ENCODE measurements at places on chromosomes 5 and 9.

DNA sequence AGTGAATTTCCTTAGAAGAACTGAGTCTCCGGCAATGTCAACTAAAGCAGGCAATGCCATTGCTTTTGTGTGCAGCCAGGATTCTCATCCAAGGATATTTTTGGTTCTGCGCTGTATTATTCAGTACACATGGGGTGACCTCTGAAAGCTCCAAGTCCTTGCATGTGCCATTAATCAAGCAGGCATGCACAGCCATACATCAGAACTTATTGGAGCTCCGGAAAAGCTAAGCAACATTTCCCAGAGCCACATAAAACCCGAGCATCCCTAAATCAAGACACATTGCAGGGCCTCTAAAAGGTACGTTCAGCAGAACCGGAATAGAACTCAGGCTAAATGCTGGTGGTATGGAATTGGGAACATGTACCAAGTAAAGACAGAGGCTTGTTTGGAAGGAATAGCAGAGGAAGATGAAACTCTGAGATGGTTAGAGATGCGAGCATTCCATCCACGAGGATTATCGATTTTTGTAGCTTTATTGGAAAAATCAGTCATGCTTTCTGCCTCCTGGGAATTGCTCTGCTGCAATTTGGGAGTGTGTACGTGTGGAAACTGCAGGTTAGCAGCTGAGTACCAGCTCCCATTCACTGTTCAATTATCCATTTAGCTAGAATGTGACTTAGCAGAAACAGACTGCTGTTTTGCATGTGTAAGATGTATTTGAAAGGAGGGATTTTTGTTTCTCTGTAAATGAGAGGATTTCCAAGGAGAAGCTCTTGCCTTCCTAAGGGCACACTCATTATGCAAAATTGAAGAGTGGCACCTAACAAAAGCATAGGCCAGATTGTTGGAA lies 143.7 kb upstream of the WWC1 start:
- no peak for DNase-seq

- DNase-seq: no peak
Observed at GRCh38 chr5:158502686-158503085, 597.0 kb downstream of the EBF1 start.

DNA sequence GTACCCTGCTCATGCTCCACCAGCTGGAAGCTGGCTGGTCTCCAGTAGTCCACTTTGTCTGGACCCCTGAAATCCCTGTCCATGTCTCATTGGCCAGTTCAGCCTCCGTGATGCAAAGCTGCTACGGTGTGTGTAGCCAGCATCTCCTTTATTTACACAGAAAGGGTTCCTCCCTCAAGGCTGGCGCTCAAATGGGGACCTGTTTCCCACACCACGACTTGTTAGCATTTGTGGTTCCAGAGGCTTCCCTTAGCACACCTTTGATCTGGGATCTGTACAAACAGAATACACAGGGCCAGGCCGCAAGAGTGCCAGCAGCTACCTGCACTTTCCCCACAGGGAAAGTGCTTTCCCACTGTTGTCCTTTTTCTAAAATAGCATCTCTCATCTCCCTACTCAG lies 5.7 kb upstream of the SMU1 start:
- no peak for DNase-seq

- DNase-seq: no peak
Observed at GRCh38 chr9:18771011-18771410, 262.0 kb downstream of the SAXO1 start.

DNA sequence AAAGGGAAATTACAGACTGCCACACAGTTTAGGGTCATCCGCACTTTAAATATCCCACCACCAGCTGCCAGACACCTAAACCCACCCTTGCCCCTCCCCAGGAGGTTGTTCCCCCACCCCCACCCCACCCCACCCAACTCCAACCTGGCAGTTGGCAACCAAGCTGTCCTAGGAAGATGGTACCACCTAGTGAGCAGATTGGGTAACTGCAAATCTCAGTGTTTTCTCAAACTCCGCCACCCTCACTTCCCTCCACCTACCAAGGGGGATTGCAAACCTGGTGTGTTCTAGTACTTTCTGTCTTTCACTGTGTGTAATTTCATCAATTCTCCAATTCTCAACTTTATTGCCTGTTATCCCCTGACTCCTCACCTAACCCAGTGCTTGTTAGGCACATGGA lies 323.8 kb upstream of the IRX2 start:
- DNase-seq: no peak

- DNase-seq: no peak
Observed at GRCh38 chr5:173618927-173619519, 2.6 kb upstream of the BOD1 start.

- DNase-seq: no peak
Observed at GRCh38 chr9:93036887-93037475, 21.5 kb upstream of the SUSD3 start.

DNA sequence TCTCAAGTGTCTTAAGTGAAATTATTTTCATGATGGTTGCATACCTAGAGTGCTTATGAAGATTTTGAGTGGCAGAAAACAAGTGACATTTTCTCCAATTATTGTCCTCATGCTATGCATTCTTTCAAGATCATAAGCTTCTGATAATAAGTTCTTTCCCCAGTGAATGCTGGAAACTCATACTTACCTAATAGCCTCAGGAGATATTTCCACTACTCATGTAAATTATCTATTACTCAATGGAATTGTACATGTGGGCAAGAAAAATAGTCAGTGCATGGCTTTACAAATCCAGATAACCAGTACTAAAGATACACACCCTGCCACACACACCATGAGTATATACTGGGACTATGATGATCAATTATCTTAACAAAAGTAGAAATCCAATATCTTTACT lies 1219.4 kb upstream of the C9orf72 start:
- no peak for DNase-seq

GRCh38 chr9:136721339-136722092 lies 9.1 kb downstream of the DIPK1B start:
- no peak for DNase-seq

DNA sequence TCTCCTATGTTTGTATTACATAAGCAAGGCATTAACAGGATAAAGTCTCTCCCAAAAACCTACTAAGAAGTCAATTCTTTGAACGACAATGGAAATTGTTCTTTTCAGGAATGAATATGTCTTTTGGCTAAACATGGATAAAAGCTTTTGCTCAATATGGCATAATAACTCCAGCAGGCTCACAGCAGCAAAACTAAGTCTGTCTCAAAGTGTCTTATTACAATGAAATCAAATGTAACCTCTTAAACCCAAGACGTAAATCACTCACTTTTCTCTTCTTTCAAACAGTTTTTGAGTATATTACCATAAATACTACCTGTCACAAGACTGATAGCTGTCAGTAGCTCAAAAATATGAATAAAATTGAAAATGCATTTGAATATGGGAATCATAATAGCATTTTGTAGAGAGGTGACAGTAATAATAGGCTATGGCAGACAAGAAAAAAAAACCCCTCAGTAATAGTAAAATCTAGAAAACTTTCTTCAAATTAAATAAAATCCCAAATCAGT lies 41.7 kb upstream of the EFNA5 start:
- DNase-seq: no peak

GRCh38 chr5:51202161-51202560 lies 181.1 kb upstream of the ISL1 start:
- DNase-seq: no peak

DNA sequence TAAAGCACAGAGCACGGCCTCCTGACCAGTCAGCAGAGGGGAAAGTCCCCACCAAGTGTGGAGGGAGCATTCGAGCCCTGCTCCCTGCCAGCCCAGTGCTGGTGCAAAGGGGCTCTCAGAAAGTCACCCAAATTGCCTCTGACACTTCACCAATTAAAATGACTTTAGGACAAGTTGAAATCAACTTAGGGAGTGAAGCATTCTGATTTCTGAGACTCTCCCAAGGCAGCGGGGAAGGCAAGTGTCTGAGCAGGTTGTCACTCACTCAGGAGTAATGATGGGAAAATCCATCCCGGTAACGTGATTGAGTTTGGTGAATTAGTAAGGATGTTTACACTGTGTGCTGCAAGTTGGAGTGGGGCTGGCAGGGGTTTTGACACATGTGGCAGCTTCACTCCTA lies 73.7 kb downstream of the PCDH1 start:
- no peak for DNase-seq

DNA sequence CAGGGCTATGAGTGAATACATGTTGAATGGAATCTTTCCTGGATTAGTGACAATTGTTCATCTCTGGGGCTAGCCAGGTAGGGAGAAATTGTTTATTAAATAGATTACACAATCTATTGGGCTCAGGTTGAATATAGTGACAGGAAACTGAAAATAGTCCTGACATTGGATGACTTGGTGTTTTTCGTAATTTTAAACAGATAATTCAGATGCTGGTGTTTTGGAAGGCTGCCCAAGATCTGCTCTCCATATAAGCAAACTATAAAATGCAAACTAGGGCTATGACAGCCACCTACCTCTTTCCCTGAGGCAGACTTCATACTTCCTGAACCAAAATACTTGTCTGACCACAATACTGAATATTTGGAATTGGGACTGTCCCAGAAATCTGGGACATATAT lies 99.1 kb downstream of the ENC1 start:
- no peak for DNase-seq

- DNase-seq: no peak
Observed at GRCh38 chr9:113879318-113879717, 3.2 kb downstream of the ZNF618 start.

GRCh38 chr5:124659798-124660197 lies 86.6 kb downstream of the ZNF608 start:
- DNase-seq: no peak

DNA sequence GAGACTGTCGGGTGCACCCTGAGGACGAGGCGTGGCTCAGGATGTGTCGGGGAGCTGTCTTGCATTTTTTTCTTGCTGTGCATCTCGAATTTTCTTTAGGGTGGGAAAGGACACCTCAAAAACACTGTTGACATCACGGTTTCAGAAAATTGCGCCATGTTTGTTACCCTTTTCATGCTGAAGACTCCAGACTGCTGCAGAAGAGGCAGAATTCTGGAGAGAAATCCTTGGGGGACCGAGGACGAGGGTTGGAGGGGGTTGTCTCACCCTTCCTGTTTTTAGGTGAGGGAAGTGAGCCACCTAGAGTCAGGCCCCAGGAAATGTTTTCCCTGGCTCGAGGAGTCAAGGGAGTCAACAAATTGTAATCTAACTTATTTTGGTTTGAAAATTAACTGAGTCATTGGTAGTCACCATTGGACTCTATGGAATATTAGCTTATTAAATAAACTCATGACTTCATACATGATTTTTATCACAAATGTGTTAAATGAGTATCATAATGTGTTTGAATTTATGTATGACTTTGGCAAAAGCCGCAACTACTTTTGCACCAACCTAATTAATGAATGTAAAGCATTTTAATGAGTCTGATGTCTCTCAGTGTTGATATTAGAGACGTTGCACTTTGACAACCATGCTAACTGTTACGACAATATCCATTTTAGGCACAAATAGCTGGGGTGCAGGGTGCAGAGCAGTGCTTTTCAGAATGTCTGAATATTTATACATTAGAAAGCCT lies 724 bp upstream of the LYSMD3 start:
- DNase-seq: peak; percentile 58

DNA sequence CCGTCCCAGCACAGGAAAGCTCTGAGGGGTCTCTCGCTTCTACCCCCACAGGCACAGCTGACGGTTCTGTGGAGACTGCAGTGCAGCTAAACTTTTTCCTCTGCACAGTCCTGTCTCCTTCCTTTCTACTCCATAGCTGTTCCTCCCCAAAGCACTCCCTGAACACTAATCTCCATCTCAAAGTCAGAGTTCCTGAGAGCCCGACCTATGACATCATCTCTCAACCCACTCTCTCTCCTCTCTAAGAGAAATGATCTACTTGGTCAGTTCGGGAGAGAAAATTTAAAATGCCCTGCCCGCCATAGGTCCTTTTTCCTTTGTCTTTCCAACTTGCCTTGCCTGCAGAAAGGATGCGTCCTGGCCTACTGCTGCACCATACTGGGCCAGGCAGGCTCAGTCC lies 90.6 kb downstream of the FANCC start:
- DNase-seq: no peak

GRCh38 chr5:8097146-8097545 lies 228.2 kb downstream of the MTRR start:
- no peak for DNase-seq

DNA sequence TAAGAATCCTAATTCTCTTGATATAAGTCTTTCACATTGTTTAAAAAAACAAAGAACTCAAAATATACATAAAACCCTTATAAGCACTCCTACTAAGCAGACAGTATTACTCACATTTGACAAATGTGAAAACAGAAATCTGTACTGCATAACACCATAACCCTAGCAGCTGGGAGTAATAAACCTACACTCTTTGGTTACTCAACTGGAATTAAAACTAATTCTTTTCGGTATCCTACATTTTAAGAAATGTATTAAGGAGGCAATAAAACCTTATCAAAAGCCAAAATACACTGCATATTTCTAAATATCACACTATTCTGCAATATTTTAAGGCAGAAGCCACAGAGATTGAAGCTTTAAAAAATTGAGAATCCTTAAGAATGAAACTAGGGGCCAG lies 6.8 kb downstream of the AUH start:
- DNase-seq: no peak

DNA sequence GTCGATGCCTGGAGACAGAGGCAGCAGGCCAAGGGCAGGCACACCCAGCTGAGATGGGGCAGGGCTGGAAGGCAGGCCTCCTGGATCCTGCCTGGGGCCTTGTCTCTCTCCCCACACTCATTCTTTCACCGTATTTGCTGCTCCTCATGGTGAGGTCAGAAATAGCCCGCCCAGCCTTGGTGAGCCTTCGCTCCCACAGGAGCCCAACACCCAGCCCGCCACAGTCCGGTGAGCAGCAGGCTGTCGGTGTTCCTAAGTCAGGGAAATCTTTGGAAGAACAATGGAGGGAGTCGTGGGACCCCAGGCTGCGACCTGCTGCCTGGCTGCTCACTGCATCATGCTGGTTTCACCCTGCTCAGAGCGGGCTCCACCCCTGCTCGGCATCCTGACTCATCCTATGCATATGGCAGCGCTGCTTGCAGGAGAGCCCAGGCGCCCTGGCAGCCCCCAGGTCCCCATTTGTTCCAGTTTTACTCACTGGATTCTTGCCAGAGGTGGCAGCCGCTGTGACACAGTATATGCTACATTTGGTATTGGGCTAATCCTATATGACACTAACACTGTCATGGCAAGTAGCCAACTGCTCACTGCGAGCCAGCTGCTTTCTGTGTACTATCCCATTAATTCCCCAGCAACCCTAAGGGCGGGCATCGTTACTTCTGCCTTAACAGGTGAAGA lies 53.2 kb upstream of the NCS1 start:
- no peak for DNase-seq

- DNase-seq: no peak
Observed at GRCh38 chr5:64923151-64923685, 154.5 kb downstream of the CWC27 start.

GRCh38 chr5:11383506-11384095 lies 520.6 kb downstream of the CTNND2 start:
- no peak for DNase-seq

DNA sequence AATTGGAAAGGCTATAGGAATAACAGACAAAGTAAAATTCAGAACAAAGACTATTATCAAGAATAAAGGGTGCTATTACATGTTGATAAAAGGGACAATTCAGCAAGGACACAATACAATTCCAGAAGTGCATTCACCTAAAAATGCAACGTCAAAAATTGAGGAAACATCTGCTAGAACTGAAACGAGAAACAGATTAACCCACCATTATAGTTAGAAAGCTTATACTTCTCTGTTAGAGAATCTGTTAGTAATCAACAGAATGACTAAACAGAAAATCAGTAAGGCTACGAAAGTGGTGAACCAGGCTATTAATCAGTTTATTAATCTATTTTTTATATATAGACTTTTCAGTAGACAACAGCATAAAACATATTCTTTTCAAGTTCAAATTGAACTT lies 14.8 kb downstream of the FCN1 start:
- no peak for DNase-seq
